Right renal pelvis (tissue), 4 donors: ENCODE measurements at places on chromosomes 11 and 22. TPM values are rescaled to one million over a fixed set of nuclear protein-coding genes. Genes with fewer than 3 reads are reported as not detected.

BET1L gene
- polyA plus RNA-seq: 48.9 TPM

UBQLN3 gene
- polyA plus RNA-seq: not detected

- no peak for DNase-seq
These were observed 46.7 kb upstream of the INCENP start for GRCh38 chr11:62077132-62077531.

DNA sequence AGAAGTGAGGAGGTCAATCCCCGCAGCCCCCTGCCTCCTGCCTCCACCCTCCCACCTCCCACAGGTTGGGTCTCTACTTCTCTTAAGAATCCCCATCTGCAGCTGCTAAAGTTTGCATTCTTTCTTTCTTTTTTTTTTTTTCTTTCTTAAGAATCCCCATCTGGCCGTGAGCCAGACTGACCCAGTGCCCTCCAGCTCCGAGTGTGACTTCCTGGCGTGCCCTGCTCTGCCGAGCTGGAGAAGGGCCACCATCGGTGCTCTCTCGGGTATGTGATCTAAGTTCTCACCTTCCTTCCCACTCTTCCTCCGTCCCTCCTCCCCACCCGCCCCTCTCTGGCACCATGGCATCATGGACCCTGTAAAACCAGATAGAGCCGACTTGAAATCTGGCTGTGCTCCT lies 66.7 kb upstream of the LMO1 start:
- DNase-seq: no peak

DNA sequence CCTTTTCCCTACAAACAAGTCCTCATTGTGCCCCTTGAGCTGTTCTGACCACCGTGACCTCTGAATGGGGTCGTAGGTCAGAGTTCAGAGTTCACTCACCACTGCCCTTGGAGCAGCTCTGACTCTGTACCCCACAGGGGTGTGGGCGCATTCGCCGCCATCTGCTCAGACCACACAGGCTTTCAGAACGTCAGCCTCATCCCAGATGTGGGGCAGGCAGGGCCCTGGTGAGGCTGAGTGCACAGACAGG lies 14.8 kb upstream of the MUC5B start:
- DNase-seq: no peak

KCNQ1OT1 gene
- 0.82 TPM for polyA plus RNA-seq

- DNase-seq: no peak
These were observed 110.4 kb upstream of the TOP3B start for GRCh38 chr22:22092974-22093373.

GRCh38 chr22:47148956-47149728 lies 386.7 kb downstream of the TBC1D22A start:
- no peak for DNase-seq

DNA sequence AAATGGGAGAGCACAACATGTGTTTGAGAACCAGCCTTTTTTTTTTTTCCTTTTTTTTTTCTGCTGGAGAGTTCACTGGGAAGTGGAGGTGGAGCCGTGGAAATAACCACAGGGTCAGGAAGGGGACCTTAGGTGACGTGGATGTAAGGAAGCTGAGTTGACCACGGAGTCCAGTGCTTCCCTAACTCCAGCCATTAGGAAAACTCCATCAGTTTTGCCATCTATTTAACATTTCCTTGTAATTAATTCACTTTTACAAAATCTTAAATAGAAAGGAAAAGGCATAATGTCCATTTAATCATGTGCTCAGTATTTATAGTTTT lies 2.0 kb upstream of the CDK2AP2 start:
- DNase-seq: no peak

GRCh38 chr11:70407121-70407520 lies 8.8 kb downstream of the CTTN start:
- DNase-seq: no peak

GRCh38 chr11:116641561-116642045 lies 131.2 kb downstream of the BUD13 start:
- no peak for DNase-seq
